Activated CD8-positive, alpha-beta T cell treated with anti-CD3 and anti-CD28 coated beads, Interleukin-2, amount 10 ng/mL, durations not matched to agents 7 days and 5 days (primary cell): ENCODE measurements at places on chromosomes 3 and 15. TPM values are rescaled to one million over a fixed set of nuclear protein-coding genes. Genes with fewer than 3 reads are reported as not detected.

- DNase-seq = peak; percentile 57
Measured at GRCh38 chr3:11764931-11765363, 81.7 kb downstream of the TAMM41 start.

GRCh38 chr3:129120254-129121004 is 1.2 kb downstream of the RAB43 start:
- peak; percentile 98 for DNase-seq

- no peak for DNase-seq
Measured at GRCh38 chr3:94162700-94163099, 99.8 kb downstream of the NSUN3 start.

- DNase-seq = no peak
Measured at GRCh38 chr15:48888191-48888590, 10.3 kb downstream of the EID1 start.

GRCh38 chr3:122677216-122677615 is 3.4 kb upstream of the PARP14 start:
- no peak for DNase-seq

DNA sequence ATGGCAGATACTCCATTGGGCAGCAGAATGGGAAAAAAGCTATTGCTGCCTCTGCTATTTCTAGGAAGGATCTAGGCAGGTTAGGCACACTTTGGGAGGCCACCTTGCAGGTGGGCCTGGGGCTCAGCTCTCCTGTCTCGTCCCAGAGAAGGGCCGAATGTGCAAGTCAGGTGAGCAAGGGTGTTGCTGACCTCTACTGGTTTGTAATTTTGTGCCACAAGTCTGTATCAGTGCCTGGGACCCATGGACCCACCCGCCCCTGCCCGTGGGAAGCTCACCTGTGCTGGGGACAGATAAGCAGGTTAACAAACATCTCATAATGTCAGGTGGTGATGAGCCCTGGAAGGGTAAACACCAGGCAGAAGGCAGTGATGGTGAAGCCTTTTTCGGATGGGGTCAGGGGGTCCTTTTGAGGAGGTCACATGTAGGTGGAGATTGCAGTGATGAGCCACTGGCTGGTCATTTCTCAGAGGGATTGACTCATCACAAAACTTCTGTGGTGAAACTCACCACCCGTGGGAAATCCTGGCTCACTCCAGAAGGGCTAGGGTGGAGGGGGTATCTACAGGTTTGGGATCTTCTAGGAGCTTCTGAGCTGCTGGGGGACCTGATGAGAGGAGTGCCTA is 161.3 kb downstream of the KLF13 start:
- DNase-seq = peak; percentile 22

- no peak for DNase-seq
Measured at GRCh38 chr3:122410111-122410510, 5.8 kb downstream of the WDR5B start.

DNA sequence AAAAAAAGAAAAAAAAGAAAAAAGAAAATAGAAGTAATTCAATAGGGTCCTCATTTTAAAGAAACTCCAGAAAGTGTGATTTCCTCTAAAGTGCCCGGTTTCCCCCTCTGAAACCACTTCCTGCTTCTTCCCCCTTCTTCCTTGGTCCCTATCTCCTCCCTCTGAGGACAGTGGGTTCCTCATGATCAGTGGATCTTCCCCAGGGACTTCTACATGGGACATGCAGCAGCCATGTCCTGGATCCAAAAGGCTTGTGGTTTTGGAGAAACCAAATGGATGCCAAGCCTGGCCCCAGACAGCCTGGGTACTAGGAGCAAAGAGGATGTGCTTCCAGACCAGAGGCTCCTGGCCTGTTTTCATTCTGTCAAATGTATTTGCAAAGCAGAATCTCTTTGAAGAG is 26.6 kb upstream of the SMAD6 start:
- no peak for DNase-seq

DNA sequence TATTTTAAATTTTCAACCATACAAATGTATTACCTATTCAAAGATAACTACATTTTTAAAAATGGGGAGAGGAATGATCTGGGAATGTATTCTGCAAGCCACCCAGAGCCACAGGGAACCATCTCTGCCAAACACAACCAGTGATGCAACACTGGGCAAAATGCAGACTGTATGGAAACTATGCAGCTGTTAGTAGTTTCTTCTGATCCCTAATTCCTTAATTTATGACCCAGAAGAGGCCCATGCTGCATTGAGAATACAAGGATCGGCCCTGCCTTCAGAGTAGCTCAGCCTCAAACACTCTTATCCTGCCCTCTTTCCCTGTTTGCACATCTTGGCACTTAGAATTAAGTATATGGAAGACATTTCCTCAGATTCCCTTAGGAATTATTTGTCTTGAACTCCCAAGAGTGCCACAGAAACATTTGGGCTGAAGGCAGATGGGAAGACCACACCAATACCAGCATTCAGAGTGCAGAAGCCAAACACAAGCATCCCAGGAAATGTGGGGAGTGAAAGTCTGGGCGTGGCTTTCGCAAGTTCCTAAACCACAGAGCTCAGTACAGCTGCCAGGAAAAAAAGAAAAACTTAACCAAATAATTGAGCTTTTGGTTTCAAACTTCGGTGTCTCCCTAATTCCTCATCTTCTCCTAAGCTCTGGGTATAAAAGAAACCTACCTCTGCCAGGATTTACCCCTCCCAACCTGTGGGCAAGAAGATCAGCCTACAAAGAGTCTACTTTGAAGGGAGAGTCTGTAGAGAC is 5.3 kb downstream of the SNUPN start:
- no peak for DNase-seq

- DNase-seq = no peak
Measured at GRCh38 chr3:46335541-46335940, 18.4 kb upstream of the CCR2 start.

DNA sequence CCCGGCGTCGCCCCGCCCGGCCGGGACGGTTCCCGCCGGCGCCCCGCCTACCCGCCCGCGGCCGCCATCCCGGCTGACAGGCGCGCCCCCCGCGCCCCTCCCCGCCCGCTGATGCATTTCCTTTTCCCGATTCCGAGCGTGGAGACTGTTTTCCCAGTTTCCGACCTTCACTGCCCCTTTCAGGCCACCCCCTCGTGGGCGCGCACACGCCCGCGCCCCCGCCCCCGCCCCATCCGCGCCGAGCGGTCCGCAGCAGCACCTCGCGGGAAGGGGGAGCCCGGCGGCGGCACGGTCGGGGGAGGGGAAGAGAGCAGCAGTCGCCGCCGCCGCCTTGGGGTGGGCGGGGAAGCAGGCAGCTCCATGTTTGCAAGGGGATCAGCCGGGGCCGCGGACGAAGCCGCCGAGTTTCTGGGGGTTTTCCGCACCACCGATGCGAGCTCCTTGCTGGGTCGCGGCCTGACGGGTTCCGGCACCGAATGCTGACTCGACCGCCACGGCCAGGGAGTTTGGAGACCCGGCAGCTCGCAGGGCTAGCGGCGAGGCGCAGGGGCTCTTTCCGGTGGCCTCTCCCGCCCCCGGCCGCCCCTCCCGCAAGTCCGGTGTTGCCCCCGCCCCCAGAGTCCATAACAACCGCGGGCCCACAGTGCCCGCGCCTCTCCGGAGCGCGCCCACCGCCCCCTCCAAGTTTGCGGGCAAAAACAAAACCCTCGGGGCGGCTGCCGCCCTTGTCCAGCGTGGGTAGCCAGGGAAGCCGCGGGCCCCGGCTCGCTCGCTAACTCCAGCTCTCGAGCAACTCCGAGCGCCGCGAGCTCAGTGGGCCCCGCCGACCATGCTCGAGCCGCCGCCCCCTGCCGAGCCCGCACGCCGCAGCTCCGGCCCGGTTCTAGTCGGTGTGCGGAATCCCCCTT is 3.2 kb upstream of the SIN3A start:
- peak; percentile 86 for DNase-seq

- DNase-seq = no peak
Measured at GRCh38 chr3:8254489-8254888, 247.1 kb upstream of the LMCD1 start.

DNA sequence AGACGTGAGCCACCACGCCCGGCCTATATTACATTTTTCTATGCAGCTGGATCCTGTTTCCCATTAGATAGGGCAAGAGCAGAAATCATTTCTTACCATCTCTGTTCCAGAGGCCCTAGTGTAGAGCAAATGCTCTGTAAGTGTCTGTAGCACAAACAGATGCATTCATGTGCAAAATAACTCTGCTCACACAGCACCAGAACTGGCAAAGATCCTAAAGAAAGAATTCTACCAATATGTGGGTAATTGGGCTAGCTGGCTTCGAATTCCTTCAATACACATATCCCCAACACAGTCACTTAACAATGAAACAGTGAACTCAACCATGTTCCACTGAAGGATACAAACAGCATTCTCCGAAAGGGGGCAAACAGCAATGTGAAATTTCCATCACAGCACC is 32.7 kb upstream of the DCUN1D1 start:
- DNase-seq = no peak

- DNase-seq = no peak
Measured at GRCh38 chr3:8857720-8858367, 88.4 kb upstream of the OXTR start.

DNA sequence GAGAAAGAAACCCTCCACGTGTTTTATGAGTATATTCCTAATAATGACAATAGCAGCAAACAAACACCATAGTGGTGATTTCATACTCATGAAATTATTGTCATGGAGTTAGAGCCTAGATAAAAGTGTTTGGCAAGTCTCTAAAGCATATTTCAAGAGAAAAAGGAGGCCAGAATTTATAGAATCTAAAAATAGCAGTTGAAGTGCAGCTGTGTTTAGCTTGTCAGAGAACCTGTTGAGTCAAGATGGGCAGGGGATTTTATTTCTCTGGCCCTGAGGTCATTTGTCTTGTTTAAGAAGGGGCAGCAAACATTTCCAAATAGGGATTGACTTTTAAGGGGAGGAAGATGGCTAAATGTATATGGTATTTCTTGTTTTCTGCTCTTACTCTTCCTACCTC is 279.6 kb upstream of the CTDSPL start:
- no peak for DNase-seq

GRCh38 chr3:29317659-29318173 is 36.8 kb downstream of the RBMS3 start:
- DNase-seq = no peak

DNA sequence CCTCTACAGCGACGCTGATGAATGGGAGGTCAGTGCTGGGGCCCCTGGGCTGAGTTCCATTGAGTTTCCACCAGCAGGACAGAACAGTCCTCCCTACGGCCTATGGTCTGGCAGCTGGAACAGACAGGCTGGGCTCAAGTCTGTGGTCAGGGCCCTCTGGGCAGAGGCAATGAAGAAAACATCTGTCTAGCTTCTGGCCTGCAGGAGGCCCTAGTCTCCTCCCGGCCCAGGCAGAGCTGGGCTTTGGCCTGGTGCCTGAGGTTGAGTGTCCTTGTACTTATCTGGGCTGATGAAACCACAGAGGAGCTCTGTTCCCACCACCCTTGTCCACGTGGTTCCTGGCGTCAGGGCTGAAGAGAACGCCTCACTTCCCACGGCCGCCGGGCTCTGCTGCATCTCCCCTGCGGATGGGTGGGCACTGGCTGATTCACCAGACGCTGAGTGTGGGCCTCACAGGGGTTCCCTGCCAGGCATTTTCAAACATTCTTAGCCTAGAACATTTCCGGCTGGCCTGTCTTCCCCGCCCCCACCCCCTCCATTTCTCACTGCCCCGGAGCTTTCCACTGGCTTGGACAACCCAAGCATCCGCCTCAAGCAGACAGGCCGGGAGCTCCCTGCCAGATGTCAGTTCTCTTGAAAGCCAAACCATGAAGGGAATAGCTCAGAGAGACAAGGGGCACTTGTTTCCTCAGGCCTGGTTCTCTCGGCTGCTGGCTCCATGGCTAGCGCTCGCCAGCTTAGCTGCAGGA is 20.3 kb downstream of the PPCDC start:
- no peak for DNase-seq

DNA sequence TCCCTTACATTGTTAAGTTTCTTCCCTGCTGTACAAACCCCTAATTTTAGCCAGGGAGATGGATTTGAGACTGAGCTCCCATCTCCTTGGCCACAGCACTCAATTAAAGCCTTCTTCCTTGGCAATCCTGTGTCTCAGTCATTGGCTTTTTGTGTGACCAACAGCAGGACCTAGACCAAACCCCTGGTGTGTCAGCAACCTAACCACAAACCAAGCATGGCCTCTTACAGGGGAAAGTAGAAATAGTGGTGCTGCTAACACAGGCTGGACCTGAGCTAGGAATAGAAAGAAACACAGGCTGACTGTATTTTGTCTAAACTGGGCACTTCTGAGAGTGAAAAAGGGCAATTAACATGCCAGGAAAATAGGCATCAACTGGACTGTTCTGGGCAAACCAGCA is 37.9 kb downstream of the PPCDC start:
- peak; percentile 43 for DNase-seq

- DNase-seq = no peak
Measured at GRCh38 chr3:127002195-127003174, 19.6 kb downstream of the PLXNA1 start.

GRCh38 chr3:116007000-116007399 is 383.7 kb downstream of the GAP43 start:
- DNase-seq = no peak

DNA sequence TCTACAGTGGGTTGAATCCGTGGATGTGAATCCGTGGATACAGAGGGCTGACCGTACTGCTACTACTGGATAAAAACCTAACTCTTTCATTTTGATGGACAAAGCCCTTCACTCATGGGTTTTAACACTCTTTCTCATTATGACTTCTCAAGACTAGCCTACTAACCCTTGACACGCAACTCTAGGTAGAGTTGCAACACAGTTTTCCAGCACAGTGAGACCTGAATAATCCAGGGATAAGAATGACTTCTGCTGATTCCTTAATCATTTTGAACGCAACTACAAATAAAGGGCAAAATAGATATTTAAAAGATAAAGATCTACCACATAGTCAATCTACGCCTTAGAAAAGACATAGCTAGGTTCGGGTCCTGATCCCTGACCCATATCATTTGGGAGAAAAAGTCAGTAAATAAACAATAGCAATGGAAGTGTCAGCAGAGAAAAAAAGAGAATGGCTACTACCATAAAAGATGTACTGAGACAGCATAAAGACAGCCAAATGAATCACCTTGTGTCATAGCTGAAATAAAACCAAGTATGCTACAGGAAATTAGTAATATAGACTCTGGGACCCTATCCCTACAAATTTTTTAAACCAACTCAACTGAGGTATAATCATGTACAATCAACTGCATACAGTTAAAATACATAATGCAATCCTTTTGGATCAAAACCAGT is 87.6 kb downstream of the DPH6 start:
- no peak for DNase-seq

CHMP2B gene
- total RNA-seq = 21.2 TPM

GPR15 gene
- 18.9 TPM for total RNA-seq

NPAP1 gene
- not detected for total RNA-seq

PIERCE2 gene
- not detected for total RNA-seq

ACTRT3 gene
- total RNA-seq = 0.66 TPM

RBP2 gene
- not detected for total RNA-seq

ALDH1A2 gene
- total RNA-seq = not detected

PLA2G4D gene
- total RNA-seq = not detected

ROPN1B gene
- total RNA-seq = not detected

CYFIP1 gene
- total RNA-seq = 8.8 TPM

AMIGO3 gene
- total RNA-seq = 2.0 TPM

CCR2 gene
- total RNA-seq = 70.9 TPM

GLT8D1 gene
- 38.2 TPM for total RNA-seq
